Uterus (tissue), 4 donors: ENCODE measurements at places on chromosomes 2 and 18.

DNA sequence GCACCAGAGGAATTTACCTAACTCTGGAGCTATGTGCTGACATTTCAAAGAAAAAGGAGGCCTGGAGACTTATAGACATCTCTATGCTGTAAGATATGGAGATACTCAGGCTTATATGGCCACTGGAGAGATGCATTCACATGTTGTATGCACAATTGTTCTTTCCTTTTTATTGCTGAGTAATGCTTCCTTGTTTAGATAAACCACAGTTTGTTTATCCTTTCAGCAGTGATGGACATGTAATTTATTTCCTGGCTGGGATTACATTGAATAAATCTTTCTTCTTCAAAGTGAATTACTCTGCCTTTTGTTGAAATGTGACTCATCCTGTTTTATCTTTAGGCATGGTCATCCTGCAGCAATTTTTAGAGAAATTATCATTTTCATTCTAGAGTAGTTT is 716.7 kb upstream of the GCFC2 start:
- DNase-seq = no peak

DNA sequence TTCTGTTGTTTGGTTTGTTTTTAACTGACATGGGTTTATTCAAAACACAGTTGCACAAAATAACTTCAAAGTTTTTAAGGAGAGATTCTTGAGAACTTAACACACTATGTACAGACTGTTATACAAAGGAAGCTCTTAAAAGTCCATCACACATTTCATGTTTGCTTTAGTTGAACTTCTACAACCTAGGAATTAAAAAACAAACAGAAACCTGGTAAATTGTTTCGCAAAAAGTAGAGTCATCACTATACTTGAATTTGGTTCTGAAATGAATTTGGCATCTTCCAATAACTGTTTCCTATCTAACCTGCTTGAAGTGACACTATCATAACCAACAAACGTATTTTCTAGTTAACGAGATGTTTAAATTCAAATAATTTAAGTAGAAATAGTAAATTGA is 21.8 kb downstream of the TRIP12 start:
- DNase-seq = no peak

DNA sequence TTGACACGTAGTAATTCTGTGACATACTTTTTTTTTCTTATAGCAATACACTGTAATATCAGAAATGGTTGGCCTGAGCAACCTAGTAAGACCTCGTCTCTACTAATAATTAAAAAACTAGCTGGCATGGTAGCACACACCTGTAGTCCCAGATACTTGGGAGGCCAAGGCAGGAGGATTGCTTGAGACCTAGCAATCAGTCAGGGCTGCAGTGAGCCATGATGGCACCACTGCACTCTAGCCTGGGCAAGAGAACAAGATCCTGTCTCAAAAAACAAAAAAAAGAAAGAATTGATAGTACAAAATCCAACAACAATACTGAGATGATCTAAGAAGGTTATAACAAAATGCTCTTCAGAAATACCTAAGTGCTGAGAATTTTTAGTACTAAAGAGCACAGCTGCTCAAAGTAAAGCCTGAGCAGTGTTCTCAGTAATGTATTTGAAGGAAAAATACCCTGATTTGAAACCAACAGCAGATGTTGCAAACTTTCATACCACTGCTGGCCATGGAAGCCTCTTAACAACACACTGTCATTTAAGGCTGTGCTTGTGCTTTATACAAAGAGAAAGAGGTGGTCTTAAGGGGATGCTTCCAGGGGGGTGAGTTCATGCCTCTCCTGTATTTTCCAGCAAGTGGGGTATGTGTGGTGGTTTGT is 132.6 kb upstream of the CDCA7 start:
- DNase-seq = no peak

DNA sequence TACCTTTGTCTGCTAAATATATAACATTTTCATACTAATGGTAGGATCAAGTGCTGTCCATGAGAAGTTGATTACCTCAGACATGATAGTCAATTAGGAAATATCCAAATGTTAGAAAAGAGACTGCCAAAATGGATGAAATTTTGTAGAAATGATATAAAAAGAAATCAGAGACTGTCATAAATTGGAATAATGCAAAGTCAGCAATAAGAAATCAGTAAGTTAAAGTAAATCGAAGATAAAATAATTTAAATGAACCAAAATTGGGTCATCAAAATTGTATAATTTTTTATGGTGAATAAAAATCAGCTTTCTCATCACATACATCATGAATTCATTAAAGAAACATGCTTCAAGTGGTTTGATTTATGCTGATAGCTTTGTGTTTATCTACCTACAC is 165.3 kb upstream of the CDH2 start:
- no peak for DNase-seq

- DNase-seq = peak; percentile 57
Measured at GRCh38 chr2:163347982-163348856, 387.6 kb downstream of the FIGN start.

- peak; percentile 64 for DNase-seq
Measured at GRCh38 chr2:85905187-85905666, 16.4 kb upstream of the ST3GAL5 start.

DNA sequence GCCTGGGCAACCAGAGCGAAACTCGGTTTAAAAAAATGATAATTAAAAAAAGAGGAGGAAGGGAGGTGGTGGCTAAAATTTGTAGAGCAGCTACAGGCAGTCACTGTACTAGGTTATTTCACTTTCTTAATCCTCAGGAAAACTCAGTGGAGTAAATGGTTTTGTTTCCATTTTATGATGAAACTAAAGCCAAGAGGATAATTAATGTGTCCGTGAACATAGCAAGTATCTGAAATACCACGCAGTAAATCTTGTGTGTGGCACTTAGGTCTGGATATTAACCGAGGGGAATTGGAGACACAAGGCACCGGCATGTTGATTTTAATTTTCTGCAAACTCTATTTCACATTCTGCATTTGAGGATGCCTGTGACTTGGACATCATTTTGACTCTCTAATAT is 14.5 kb downstream of the SH3BP4 start:
- DNase-seq = no peak

GRCh38 chr2:25029183-25029554 is 12.7 kb upstream of the EFR3B start:
- no peak for DNase-seq

- no peak for DNase-seq
Measured at GRCh38 chr2:45177870-45178269, 168.6 kb upstream of the SIX2 start.

DNA sequence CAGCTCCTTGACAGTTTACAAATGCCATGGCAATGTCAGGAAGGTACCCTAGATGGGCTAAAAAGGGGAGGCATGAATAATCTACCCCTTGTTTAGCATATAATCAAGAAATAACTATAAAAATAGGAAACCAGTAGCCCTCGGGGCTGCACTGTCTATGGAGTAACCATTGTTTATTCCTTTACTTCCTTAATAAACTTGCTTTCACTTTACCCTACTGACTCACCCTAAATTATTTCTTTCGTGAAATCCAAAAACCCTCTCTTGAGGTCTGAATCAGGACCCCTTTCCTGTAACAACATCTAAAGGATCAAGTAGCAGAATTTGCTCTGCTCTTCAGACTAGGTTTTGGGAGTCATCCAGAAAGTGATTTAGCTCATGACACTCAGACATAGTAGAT is 43.7 kb downstream of the CD8B2 start:
- no peak for DNase-seq

- no peak for DNase-seq
Measured at GRCh38 chr2:127199223-127199622, 20.9 kb downstream of the CYP27C1 start.

DNA sequence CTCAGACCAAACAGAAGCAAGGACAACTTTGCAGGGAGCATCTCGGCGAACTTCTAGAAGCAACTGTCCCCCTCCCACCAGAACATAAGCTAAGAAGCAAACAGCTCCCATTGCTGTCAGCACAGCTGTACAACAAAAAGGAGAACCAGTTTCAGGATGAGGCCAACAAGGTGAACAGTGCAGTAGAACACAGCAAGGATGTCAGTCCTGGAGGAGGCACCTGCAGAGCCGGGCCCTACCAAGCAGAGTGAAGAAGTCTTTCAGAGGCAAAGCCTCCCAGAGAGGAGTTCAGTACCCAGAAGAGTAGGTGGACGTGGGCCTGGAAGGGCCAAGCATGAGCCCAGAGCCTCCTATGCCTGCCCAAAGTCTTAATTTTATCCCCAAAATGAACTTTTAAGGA is 1.0 kb downstream of the PASK start:
- DNase-seq = no peak

- no peak for DNase-seq
Measured at GRCh38 chr18:49025767-49026500, 75.2 kb upstream of the SMAD7 start.

GRCh38 chr18:46350598-46351159 is 246.5 kb downstream of the HAUS1 start:
- DNase-seq = no peak

GRCh38 chr2:65142515-65142914 is 12.6 kb upstream of the RAB1A start:
- DNase-seq = no peak

DNA sequence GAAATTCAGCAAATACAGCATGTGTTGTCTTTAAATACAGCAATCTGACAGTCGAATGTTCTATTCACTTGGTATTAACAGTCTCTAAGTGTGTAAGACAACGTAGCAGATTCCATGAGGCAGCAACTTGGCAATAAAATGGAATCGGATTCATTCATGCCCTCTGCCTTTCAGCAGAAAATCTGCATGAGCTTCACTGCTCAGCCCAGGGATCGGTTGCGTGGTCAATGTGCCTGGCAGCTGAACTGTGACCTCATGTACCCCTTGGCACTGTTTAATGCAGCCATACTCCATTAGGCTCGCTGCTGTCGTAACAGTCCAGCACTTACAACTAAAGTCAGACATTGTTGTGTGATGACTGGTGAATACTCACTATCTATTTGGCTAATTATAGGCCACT is 17.7 kb upstream of the RGPD4 start:
- DNase-seq = no peak

GRCh38 chr2:204260901-204261300 is 284.4 kb upstream of the PARD3B start:
- no peak for DNase-seq

GRCh38 chr2:203033395-203033794 is 18.7 kb downstream of the NBEAL1 start:
- DNase-seq = no peak

DNA sequence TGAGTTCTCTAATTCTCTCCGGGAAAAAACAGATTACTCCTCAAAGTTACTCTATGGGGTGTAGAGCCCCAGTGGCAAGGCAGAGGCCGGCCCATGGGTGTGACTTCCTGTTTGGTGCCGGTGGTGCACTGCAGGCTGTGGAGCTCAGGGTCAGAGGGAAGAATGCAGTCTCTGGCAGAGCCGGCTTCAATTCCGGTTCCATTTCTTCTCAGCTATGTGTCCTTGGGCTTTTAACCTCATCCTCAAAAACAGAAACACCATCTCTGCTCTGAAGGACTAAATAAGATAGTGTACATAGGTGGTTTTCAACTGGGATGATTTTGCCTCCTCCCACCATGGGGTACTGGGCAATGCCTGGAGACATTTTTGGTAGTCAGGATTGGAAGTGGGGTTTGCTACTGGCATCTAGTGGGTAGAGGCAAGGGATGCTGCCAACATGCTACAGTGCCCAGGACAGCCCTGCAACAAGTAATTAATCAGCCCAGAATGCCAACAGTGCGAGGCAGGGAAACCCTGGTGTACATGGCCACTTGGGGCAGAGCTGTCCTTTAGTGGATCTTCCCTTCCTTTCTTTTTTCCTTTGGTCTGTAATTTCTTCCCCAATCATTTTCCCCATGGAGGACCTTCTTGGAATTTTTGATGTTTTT is 81.2 kb downstream of the INSIG2 start:
- DNase-seq = no peak

- DNase-seq = peak; percentile 44
Measured at GRCh38 chr2:160294339-160294803, 94.3 kb upstream of the ITGB6 start.

DNA sequence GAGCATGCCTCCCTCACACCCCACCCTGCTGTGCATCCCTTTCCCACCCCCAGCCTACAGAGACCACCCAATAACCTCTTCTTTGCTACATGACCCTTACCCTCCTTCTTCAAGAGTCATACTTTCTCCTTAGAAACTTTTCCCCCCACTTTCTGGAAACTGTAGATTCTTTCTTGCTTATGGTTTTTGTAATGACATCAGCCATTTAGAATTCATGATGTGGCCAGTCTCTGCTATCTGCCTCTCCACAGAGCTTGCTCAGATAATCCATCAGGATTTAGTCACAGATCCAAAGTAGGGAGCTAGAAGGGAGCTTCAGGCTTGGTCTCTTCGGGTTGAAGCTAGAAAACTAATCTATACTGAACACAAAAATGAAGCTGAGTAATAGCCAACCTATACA is 36.5 kb downstream of the GALM start:
- no peak for DNase-seq

- DNase-seq = no peak
Measured at GRCh38 chr18:26806224-26806623, 59.3 kb downstream of the AQP4 start.

DNA sequence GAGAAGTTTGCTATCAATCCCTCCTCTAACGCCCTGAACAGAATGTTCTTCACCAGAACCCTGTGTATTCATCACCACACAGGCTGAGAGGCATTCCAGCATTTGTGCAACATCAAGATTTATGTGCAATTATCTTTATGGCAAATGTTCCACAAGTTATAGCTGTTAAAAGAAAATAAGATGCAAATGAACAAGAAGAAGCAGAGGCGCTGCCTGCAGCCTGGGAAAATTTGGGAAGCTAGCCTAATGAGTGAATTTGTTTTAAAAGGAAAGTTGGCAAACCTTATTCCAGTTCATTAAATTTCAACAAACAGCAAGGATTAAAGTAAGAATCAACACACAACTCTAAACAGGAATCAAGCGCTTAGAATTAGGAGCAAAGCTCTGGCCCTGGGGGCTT is 5.3 kb downstream of the TPO start:
- DNase-seq = no peak

- DNase-seq = no peak
Measured at GRCh38 chr2:113976277-113976928, 86.5 kb downstream of the ACTR3 start.

- DNase-seq = peak; percentile 30
Measured at GRCh38 chr2:158197940-158198339, 96.3 kb downstream of the UPP2 start.

DNA sequence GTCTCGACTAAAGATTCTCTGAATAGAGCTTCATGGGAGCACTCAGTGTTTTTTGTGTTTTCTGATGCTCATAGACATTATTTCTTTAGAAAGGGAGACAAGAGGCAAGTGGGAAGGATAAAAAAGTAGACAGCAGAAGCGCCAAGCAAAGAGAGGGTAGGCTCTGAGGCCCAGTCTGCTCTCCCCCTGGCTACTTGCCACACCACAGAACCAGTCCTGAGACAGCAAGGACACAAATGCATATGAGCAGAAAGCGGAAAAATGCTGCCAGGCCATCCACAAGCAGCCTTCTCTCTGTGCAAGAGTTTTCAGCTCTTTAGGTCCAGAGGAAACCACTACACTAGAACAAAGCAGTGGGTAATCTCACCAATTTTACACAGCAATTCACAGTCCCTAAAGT is 285.4 kb downstream of the ZNF521 start:
- no peak for DNase-seq

DNA sequence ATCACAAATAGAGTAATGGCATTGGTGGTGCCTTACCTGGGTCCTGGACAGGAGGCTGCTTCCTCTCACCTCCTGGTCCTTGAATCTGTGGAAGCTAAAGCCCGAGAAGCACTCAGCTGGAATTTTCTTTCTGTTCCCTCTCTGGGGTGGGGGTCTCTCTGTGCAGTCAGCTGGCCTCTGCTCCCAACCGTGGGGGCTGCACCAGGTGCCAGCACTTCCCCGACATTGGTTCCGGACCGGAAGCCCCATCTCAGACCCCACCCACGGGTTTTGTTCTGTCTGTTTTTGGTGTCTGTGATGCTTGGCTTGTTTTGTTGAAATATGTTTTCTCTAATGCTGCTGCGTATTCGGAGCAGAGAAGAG is 154.7 kb downstream of the TWIST2 start:
- no peak for DNase-seq
